ENCODE measurements at places on chromosomes 1 and 21.

- DNase-seq, result no peak
Measured at GRCh38 chr1:80468356-80468755, 1332.4 kb upstream of the ADGRL2 start.

GRCh38 chr1:83090195-83090594, 908.7 kb downstream of the TTLL7 start:
- no peak for DNase-seq

DNA sequence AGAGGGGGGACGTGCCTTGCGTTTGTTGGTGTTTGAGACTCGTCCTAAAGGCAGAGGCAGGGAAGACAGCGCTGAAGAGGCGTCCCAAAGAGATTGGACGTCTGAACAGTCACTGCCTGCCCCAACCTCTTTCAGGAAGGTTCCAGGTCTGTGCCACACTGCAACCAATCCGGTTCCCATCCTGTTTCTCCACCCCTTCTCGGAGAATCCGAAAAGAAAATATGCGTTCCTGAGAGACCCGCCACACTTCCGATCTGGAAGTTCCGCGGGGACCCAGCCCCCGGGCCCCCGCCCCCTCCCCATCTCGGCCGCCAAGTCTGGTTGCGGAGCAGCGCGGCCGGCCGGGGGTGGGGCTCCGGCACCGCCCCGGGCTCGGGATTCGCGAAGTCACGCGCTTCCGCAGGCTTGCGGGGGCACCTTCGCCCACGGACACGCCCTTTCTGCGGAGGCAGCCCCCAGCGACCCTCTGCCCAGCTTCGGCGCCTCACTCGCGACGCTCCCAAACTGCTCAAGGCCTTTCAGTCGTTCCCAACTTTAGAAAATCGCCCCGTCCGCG, 124.5 kb upstream of the DPYD start:
- peak; percentile 54 for DNase-seq

- DNase-seq, result no peak
Measured at GRCh38 chr1:158329733-158330132, 1.6 kb downstream of the CD1B start.

GRCh38 chr1:101532377-101532776, 295.6 kb downstream of the S1PR1 start:
- DNase-seq, result no peak

DNA sequence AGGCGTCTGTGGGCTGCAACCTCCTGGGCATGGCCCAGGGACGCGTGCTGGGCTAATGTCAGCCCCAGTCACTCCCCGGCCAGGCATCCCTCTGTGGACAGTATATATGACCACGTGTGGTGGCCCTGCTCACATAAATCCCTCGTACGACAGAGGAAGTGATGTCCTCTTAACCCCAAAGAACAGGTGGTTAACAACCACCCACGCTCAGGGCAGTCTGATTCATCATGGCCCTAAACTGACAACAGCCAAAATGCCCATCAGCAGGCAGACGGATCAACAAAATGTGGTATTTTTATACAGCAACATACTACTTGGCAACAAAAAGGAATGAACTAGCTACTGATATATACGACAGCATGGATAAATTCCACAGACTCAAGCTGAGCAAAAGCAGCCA, 51.0 kb downstream of the ECE1 start:
- DNase-seq, result no peak

DNA sequence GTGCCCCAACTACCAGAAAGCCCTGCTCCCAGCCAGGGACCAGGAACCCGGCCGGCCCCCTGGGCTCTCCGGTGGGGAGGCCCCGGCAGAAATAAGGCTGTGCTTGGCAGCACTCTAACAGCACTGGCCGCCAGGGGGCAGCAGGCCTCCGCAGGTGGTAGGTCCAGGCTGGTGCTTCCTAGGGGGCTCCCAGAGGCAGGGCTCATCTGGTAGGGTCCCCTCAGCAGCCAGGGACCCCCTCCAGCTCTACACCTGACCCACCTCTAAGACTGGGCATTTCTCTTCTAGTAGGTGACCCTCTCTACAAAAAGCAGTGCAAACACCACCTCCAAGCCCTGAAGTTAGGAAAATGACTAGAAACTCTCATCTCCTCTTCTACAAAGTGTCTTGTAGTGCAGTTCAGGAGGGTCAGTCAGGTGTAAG, 85.6 kb downstream of the STUM start:
- DNase-seq, result peak; percentile 93

DNA sequence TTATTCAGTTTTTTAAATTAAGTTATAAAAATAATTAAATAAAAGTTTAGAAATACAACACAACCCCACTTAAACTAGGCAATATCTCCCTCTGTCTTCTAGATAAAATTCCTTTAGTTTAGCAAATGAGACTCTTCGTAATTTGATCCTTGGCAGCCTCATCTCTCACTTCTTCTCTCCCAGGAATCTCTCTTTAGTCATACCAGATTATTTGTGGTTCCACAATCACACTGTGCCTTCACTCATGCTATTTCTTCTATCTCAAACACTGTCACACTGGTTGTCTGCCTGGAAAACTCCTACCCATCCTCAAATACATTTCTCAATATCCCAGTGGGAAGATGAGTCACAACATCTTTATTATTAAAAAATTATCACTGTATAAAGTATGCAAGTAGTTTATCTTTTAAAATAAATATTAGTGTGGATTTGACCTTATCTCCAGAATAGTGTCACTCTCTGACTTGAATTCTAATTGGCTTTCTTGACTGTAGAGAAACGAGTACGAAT, 195.5 kb downstream of the KCNH1 start:
- DNase-seq, result no peak

GRCh38 chr1:53265581-53265980, 27.3 kb upstream of the MAGOH start:
- DNase-seq, result no peak

DNA sequence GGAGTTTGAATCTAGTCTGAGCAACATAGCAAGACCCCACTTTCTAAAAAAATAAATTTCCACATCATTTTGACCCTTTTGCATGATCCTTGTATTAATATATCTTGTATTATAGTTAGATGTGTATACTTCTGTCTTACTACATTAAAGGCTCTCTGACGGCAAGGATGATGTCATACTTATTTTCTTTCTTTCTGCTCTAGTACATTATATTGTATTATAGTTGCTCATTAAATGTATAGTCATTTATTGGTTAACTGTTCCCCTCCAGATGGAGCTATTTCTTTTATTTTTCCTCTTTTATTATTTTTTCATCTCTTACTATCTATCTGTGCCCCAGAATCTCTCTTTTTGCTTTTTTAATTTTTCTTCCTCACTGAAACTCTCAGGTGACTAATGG, 15.0 kb upstream of the OLFML2B start:
- DNase-seq, result no peak

GRCh38 chr1:104073463-104073902, 323.8 kb downstream of the AMY1C start:
- DNase-seq, result no peak

DNA sequence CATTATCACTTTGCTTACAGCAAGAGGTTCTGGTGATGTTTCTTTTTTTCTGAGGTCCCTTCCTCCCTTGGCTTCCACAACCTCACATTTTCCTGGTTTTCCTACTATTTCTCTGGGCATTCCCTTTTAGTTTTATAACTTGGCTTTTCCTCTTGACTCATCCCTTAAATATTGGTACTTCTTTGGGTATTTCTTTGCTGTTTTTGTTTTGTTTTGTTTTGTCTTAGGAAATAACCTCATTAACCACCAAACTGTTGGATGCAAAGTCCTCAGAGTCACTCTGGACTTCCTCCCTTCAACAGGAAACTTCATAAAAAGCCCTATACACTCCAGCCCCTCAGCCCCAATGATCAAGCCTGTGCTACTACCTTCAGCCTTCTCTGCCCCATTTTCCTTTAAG, 211.1 kb downstream of the DUSP10 start:
- no peak for DNase-seq

DNA sequence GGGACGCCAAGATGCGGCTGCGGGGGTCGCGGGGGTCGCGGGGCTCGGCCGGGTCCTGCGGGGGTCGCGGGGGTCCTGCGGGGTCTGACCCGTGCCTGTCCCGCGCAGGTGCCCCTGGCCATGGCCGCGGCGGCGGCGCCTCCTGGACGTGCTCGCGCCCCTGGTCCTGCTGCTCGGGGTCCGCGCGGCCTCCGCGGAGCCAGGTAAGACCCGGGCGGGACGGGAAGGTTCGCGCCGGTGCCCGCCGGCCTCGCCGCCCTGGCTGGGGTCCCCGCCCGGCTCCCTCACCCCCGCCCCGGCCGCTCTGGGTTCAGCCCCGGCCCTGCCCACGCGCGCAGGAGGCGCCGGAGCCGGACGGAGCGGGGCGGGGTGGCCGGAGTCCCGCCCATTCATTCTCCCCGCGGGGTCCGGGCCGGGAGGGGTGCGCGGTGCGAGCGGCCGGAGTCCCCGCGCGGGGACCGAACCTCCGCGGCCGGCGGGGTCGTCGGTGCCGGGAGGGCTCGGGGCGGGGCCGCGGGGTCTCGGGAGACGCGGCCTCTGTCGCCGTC, 380 bp downstream of the COL18A1 start:
- DNase-seq, result peak; percentile 63

- no peak for DNase-seq
Measured at GRCh38 chr1:65963156-65963888, 170.6 kb downstream of the PDE4B start.

DNA sequence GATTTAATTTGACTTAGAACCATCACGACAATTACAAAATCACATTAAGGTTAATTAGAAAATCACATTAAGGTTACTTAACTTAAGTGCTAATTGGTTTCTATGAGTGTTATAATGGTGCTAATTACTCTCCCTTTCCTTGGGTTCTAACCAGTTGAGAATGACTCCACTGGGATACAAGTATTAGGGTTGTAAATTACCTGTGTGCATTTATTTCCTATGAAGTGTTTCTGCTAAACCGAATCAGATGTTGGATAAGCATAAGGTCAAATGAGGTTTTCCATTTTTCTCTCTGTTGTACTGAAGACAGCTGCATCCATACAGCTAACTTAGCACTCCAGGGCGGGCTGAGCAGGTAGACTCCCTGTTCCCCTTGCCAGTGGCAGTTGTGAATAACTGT, 610.3 kb upstream of the TMPRSS15 start:
- DNase-seq, result no peak

DNA sequence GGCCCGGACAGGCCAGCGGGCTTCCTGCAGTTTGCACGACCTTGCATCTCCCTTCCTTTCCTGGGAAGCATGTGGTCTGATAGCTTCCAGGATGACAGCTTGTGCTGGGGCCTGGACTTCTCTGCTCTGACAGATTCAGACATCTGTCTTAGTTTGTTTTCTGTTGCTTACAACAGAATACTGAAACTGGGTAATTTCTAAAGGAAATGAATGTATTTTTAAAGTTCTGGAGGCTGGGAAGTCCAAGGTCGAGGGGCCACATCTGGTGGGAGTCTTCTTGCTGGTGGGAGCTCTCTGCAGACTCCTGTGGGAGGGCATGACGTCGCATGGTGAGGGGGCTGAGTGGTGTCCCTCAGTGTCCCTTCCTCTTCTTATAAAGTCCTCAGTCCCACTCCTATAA, 35.3 kb upstream of the TENT5B start:
- no peak for DNase-seq

GRCh38 chr1:174266991-174267612, 107.8 kb downstream of the RABGAP1L start:
- DNase-seq, result no peak

DNA sequence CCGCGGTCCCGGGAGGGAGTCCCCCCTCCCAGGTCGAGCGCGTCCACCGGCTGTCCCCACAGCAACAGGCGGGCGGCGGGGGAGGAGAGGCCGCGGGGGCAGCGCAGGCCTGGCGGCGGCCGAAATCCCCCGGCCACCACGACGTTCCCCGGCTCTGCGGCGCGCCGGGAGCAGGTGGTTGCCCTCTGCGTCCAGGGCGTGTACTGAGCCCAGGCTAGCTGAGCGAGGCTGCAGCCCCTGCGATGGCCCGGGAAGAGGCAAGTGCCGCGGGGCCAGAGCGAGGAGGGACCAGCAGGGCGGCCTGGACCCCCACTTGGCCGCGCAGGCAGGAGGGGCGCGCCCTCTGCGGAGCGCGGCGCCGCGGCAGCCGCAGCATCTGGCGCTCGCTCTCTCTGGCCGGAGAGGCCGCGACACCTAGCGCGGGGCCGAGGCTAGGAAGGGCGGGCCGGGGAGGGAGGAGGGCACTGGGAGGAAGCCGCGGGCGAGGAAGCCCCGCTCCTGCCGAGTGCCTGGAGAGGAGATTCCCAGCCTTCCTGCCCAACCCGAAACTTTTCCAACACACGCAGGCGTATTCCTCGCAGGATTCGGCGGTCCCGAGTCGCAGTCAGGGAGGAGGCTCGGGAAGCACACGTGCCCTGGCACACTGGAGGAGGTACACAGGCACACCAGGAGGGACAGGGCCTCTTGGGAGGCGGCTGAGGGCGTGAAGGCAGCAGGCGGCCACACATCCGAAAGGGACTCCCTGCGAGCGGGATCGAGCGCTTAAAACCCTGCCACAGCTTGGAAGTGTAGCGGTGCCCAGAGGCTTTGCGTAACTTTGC, 4.9 kb upstream of the PROX1 start:
- DNase-seq, result peak; percentile 45

DNA sequence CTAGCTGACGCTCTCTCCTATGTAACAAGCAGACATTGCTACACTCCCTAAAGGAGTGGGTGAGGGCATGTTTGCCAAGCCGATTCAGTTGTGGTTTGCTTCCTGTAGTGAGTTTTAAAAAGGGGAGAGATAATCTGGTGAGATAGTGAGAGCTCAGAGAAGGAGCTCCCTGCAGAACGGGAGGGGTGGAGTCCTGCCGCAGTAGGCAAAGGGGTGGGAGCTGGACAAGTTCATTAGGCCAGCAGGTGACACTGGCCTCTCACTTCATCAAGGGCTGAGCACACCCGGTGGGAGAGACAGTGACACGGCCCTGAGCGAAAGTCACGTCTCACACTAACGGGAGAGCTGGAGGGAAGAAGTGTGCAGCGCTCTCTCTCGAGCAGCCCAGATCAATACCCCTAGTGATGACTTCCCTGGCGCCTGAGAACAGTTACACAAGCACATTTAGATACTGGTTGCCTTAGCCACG, 144.0 kb upstream of the CD34 start:
- DNase-seq, result no peak

DNA sequence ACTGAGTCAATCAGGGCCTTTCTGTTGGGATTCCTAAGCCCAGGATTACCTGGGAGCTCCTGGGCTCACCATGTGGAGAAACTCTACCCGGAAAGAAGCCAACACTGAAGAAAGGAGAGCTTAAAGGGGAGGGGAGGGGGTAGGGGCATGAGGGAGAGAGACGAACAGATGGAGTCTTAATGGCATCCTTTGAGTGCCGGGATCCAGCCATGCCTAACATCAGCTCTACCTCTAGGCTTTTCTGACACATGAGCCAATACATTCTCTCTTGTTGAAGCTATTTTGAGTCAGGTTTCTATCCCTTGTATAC, 75.0 kb downstream of the NPHP4 start:
- peak; percentile 62 for DNase-seq

GRCh38 chr1:6509919-6510291, 18.4 kb upstream of the PLEKHG5 start:
- DNase-seq, result peak; percentile 22

- no peak for DNase-seq
Measured at GRCh38 chr1:23354245-23354644, 10.2 kb upstream of the HNRNPR start.

GRCh38 chr1:150473659-150474058, 13.6 kb upstream of the TARS2 start:
- DNase-seq, result no peak

DNA sequence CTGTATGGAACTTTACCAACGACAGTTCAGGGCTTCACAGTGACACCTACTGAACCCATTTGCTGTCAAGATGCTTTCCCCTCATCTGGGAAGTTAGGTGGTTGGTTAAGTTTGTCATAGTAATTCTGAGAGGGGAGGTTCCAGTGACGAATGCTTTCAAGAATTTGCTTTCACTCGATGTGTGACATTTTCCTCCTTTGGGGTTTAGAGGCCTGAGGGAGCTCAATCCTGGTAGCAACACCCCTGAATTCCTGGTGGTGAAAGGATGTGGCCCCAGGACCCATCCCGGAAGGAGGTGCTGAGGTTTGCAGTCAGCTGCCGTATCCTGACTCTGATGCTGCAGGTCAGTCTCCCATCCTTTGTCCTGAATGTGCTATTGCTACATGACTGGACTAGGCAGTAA, 2.8 kb downstream of the PIGV start:
- DNase-seq, result no peak

Measured in D341Med (cell line).